ENCODE measurements at places on chromosomes 3 and 15.

DNA sequence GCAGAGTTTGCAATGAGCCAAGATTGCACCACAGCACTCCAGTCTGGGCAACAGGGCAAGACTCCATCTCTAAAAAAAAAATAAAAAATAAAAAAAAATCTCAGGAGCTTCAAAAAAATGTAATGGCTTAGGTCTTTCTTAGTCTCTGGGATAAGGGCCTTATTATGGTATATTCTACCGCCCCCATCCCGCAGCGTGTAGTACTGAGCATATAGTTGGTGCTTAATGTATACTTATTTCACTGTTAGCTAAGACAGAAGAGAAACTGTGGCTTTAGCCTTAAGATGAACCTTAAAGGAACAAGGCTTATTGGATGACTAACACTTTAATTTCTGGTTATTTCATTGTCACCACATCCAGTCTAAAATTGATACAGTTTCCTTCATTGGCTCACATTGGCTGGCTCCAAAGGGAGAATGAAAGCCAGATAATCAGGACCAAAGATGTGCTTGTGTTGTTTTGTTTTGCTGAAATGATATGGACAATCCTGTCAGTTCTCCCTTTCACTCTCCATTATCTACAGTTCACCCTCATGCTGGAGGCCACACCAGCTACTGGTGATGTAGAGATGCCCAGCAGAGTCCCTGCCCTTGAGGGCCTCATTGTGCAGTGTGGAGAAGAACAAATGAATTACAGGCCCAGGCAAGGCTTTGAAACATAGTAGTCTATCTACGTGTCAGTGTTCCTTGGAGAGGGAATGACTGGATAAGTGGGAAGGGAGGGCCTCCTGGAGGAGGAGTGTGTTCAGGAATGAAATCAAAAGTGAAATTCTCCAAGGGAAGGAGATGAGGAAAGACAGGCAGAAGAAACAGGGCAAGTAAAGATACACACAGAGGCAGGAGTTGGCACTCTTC is 17.4 kb upstream of the RAF1 start:
- DNase-seq = no peak

DNA sequence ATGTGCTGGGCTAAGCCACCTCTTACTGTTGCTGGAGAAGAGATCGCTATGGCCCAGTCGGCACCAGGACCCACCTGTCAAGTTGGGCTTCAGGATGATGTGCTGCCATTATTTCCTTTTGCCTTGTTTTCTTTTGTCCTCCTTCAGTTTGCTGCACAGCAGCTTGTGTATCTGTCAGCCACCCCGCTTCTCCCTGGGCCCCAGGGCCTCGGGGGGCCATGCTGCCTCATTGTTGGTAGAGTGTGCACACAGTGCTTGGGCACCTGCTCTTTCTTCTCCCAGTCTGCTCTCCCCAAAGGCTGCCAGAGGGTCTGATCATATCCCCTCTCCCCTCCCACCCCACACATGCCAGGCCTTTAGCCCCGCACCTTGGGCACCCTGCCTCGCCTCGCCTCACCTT is 185.5 kb upstream of the ATP10A start:
- no peak for DNase-seq

DNA sequence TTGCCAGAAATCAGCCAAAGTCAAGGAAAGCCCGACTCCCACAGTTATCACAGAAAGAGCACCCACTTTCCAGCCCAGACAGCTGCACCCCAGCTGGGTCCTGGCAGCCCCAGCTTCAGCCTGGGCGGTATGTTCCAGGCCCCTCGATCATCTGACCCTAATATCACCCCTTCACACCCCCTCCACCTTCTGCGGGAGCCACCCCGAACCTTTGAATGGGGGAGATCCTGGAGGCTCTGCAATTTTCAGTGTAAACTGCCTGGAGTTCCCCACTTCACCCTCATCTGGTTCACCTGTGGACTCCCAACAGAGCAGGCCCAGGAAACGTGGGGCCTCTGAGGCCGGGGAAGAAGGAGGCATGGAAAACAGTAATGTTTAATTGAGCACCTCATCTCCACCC is 5.9 kb downstream of the PRSS50 start:
- no peak for DNase-seq

- DNase-seq = no peak
Observed at GRCh38 chr3:73773233-73773632, 148.5 kb upstream of the PDZRN3 start.

DNA sequence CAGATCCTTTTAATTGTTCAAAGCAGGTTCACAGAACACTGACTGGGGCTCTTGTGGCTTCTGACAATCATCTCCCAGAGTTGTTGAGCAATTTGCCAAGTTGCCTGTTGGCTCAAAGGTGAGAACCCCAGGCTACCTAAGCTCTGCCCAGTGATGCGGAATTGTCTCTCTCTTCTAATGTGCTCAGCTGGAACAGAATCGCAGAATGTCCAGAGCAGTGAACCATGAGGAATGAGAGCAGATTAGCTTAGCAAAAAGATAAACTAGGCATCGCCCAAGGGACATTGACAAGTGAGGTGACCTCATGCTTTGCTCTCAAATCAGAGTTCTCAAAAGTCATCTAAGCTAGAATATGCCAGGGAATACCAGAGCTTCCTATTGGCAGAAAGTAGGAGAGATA is 148.1 kb downstream of the WDR76 start:
- no peak for DNase-seq

DNA sequence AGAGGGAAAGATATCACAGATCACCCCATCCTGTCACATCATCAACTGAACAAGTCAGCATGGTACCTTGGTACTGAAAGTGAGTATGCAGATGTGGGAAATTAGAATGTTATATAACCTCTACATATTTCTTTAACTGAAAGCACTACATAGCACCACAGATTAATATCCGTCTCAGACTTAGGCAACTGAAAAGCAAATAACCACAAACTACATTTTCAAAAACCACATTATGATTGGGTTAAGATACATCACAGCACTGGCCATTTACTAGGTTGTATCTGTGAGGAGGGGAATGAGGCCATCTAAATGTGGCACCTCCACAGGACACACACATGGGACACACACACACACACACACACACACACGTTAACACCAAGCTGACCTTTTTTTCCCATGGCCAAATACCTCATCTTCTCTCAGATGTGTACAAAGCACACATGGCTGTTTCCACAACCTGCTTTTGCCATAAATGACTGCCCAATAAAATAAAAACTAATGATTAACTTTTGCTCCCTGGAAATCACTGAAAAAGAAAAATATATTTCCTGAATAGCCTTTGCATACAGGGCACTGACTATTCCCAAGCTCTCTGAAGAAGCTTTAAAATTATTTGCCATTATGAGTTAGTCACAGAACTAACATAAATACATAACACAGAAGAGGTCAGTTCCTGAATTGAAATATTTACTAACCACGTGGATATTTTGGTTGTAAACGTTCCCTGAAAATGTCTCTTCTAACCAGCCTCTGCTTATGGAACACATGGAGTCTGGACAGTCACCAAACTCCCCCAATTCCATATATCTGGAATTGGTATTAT is 60.1 kb downstream of the SUMF1 start:
- DNase-seq = no peak

DNA sequence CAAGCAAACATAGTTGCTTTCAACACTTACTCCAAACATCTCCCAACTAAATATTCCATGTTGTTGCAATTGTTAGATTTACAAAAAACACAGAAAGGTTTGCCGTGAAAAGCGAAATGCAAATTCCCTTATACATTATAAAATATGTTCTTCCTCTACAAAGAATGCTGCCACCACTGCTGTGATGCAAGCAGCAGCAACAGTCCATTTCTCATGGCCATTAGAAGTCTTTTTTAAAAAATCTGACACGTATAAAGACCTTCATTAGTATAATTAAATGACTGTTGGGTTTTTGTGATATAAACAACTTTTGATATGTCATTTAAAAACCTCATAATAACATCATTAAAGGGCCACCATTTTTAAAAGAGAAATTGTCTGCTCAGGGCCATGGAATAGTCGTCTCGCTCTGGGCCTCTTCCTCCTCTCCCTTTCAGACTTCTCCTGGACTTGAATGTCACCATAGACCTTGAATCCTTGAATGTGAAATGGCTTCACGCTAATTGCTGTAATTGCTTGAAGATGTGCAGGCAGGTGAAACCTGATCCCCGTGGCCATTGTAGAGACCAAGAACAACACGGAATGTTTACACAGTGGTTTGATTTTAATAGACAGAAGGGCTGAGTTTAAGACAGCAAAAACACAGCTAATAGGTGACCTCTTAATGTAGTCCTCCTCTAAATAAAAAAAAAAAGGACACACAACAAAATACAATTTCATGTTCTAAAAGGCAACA is 450.4 kb downstream of the FOXP1 start:
- no peak for DNase-seq

DNA sequence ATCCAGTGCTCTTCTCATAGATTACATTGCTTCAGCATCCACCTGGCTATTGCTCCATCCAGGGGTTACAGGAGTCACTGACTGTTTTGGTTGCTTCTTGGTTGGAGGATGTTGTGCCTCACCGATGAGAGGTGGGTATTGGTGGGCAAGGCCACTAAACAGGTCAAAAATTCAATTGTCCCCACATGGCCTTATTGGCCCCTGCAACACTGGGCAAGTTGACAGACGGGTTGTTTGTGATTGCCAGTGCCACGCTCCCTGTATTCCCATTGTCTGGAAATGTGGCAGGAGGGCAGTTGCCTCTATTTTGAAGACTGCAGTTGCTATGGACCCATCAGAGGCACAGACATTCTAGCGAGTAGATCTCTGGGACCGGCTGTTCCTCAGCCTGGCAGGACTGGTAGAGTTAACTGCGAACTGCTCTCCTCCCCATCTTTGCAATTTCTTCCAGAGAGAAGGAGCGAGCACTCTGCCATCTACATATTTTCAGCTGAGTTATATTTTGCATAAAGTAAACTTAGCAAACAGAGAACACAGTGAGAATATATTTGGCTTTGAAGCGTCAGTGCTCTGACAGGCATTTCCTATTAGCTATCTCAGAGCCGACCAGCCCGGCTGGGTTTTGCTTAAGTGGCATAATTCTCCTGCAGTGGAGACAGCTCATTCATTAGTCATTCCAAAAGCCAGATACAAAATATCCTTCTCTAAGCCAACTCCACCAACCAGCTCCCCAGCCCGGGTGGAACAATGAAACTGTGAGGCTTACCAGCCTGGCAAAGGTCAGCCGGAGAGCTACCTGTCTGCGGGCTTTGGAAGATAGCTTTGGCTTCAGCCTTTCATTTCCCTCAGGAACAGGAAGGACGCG is 26.0 kb upstream of the MAGEF1 start:
- no peak for DNase-seq

Measured in central memory CD4-positive, alpha-beta T cell (primary cell).